ENCODE measurements at places on chromosomes 1 and 21.

- DNase-seq: no peak
Observed at GRCh38 chr1:51170342-51170741, 65.7 kb upstream of the RNF11 start.

- no peak for DNase-seq
Observed at GRCh38 chr1:85134583-85135391, 66.0 kb downstream of the SYDE2 start.

- peak; percentile 97 for DNase-seq
Observed at GRCh38 chr1:23619299-23620188, 60.2 kb upstream of the ID3 start.

GRCh38 chr1:207335695-207336363, 14.4 kb downstream of the CD55 start:
- peak; percentile 33 for DNase-seq

DNA sequence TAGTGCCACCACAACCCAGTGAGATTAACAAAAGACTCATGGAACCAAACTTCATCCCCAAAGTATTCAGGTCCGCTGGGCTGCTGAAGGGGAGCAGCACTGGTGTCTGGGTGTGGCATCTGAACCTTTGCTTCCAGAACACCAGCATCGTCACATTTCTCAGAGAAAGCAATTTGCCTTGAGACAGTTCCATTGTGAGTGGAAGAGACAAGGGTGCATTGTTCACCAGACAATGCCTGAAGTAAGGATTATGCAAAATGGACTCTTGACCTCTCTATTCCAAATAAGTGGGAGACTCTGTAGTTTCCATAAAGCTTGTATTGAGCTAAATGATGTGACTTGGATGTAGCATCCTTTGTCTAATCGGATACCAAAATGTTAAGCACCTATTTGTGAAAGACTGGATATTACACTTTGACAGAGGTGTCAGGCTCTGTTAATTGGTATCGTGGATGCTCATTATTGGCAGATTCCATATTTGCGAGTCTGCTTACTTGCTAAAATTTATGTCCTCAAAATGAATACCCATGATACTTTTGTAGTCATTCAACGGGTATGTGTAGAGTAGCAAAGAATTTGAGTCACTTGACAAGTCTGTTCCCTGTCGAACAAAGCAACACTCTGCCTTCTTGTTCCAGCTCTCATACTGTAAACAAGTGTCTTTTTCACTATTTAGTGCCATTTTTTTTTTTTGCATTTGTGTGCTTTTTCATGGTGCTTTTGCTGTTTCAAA, 75.6 kb downstream of the MRPS6 start:
- DNase-seq: no peak

GRCh38 chr1:163970699-163971098, 588.3 kb upstream of the PBX1 start:
- no peak for DNase-seq

DNA sequence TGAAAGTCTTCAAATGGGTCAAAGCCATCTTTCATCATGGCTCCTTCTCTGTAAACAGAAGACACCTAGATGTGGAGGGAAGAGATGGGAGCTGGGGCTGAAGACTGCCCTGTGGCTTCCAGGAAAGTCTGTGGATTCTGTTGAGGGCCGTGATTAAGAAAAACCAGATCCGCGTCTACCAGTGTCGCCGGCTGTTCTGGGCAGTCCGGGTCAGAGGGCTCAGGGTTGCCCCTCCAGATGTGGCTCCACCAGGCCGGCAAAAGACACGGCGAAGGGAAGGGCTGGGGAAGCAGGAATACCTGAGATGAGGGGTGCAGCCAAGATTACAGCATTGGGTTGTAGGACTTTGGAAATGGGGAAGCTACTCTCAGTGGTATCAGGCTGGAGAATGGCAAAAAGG, 162.6 kb downstream of the RHOU start:
- DNase-seq: no peak

DNA sequence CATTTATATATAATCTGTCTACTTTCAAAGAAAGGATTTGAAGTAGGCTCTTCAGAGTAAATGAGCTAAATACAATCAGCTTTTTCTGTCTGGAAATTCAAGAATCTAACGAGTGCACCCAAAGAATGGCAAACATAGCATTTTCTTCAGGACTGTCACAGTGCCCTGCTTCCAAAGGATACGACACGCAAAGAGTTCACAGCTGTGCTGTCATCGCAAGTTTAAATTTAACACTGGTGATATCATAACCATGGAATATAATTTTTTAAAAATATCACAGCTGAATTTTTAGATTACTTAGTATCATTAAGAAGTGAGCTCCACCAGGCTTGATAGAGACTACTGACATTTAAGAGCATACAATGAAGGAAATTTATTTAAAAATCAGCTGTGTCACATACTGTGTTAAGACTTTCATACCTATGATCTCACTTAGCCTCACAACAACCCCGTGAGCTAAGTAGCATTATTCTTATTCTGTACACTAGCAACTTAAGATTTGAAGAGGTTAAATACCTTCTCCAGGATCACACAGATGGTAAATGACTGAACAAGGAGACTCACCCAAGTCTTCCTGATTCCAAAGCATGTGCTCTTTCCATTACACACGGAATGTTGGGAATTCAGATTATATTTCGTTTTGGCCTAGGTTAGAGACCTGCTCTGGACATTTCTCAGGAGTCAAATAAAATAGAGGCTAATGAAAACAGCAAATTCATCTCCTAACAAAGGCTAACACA, 46.2 kb upstream of the PRRX1 start:
- DNase-seq: no peak

GRCh38 chr1:243968413-243968812, 82.7 kb upstream of the ZBTB18 start:
- DNase-seq: no peak

DNA sequence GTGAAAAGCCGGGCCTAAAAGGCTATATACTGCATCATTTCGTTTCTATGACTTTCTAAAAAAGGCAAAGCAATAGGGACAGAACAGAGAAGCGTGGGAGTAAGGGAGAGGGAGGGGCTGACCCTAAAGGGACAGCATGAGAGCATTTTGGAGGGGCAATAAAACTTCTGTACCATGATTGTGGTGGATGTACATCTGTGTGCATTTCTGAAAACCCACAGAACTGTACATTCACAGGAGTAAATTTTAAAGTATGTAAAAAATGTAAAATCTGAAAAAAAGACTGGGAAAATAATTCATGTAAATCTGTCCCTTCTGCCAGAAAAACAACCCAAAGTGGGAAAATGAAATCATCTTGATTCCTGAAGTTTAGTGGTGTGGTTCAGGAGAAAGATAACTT, 235.4 kb downstream of the CENPF start:
- DNase-seq: no peak
